ENCODE measurements at places on chromosomes 5 and 9.

- no peaks in the 10 kb centered on the region for H3K36me3 ChIP-seq
- no peak overlapping the region for H3K4me3 ChIP-seq
- DNase-seq: no peak
- peaks cover under 1% of the 10 kb centered on the region for H3K27me3 ChIP-seq
- H3K27ac ChIP-seq: no peak overlapping the region
Observed at GRCh38 chr9:73357607-73358006, 205.9 kb downstream of the ANXA1 start.

- peaks cover 48% of the 10 kb centered on the region for H3K27me3 ChIP-seq
- no peak overlapping the region for H3K4me3 ChIP-seq
- H3K4me1 ChIP-seq: peaks cover 5% of the 10 kb centered on the region
- no peak overlapping the region for H3K27ac ChIP-seq
- no peak for DNase-seq
Observed at GRCh38 chr9:111604054-111604615, 4.7 kb upstream of the PTGR1 start.

- H3K4me1 ChIP-seq: no peaks in the 10 kb centered on the region
- peaks cover 6% of the 10 kb centered on the region for H3K27me3 ChIP-seq
- no peak for DNase-seq
- no peak overlapping the region for H3K4me3 ChIP-seq
- H3K27ac ChIP-seq: no peak overlapping the region
Observed at GRCh38 chr9:109826559-109826958, 46.6 kb downstream of the PALM2AKAP2 start.

GRCh38 chr5:169978714-169979113 lies 1.6 kb downstream of the INSYN2B start:
- H3K27me3 ChIP-seq: no peaks in the 10 kb centered on the region
- no peak overlapping the region for H3K4me3 ChIP-seq
- peaks cover 5% of the 10 kb centered on the region for H3K4me1 ChIP-seq
- DNase-seq: no peak
- peaks cover 18% of the 10 kb centered on the region for H3K36me3 ChIP-seq

- no peaks in the 10 kb centered on the region for H3K36me3 ChIP-seq
- H3K4me3 ChIP-seq: no peak overlapping the region
- no peak for DNase-seq
- no peak overlapping the region for H3K27ac ChIP-seq
- H3K4me1 ChIP-seq: peaks cover 2% of the 10 kb centered on the region
Observed at GRCh38 chr5:66134407-66134861, 9.7 kb upstream of the SREK1 start.

- H3K27ac ChIP-seq: no peak overlapping the region
- H3K4me1 ChIP-seq: peaks cover 21% of the 10 kb centered on the region
- H3K36me3 ChIP-seq: peaks cover 8% of the 10 kb centered on the region
- H3K4me3 ChIP-seq: no peak overlapping the region
Observed at GRCh38 chr5:158820891-158821290, 278.8 kb downstream of the EBF1 start.

- no peak overlapping the region for H3K4me3 ChIP-seq
- no peak for DNase-seq
Observed at GRCh38 chr5:173832386-173832785, 55.8 kb upstream of the CPEB4 start.

DNA sequence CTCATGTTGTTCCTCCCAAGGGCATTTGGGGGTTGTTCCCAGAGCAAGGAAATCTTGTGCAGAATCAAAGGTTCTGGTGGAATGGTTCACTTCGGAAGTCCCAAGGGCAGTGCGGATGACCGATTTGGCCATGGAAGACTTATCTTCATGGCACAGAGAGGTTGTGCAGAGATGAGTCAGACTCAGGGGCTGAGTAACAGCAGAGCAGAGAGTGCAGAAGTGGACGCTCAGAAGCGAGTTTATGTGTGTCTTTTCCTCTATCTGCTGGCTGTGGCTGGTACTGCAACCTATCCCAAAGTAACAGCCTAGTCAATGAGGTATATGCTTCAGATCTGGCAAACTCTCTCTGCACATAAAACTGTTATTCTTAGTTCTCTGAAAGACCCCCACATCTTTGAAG lies 118.1 kb downstream of the DPYSL3 start:
- no peaks in the 10 kb centered on the region for H3K4me1 ChIP-seq
- no peak for DNase-seq
- H3K36me3 ChIP-seq: no peaks in the 10 kb centered on the region
- no peak overlapping the region for H3K27ac ChIP-seq

DNA sequence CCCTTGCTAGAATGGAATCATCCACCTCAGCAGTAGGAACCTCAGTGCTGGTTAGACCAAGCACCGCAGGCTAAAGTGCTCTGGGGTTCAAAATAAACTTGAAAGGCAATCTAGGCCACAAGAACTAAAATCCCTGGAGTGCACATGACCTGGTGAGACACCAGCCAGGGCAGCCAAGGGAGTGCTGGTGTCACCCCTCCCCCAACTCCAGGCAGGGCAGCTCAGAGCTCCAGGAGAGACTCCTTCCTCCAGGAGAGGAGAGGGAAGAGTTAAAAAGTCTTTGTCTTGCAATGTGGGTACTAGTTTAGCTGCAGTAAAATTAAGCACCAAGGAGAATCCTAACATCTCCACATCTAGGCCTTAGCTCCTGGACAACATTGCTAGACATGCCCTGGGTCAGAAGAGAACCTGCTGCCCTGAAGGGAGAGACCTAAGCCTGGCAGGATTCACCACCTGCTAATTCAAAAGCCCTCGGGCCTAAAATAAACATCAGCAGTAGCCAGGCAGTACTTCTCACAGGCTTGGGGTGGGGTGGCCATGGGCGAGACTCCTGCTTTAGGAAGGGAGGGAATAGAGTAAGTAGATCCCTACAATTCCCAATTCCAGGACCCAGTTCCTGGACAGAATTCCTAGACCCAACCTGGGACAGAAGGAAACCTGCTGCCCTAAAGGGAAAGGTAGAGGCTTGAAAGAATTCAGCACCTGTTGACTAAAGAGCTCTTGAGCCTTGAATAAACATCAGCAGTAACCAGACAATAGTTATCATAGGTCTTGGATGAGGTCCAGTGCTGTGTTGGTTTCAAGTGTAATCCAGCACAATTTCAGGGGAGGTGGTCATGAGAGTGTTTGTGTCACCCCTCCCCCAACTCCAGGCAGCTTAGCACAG lies 25.8 kb downstream of the UGT3A2 start:
- no peaks in the 10 kb centered on the region for H3K36me3 ChIP-seq
- H3K4me1 ChIP-seq: no peaks in the 10 kb centered on the region
- no peak for DNase-seq
- H3K27me3 ChIP-seq: peaks cover 15% of the 10 kb centered on the region

- DNase-seq: no peak
- no peak overlapping the region for H3K4me3 ChIP-seq
- H3K27me3 ChIP-seq: no peaks in the 10 kb centered on the region
- peaks cover 7% of the 10 kb centered on the region for H3K4me1 ChIP-seq
- H3K36me3 ChIP-seq: peaks cover 15% of the 10 kb centered on the region
- H3K27ac ChIP-seq: no peak overlapping the region
Observed at GRCh38 chr5:16528382-16529110, 62.9 kb upstream of the ZNF622 start.

DNA sequence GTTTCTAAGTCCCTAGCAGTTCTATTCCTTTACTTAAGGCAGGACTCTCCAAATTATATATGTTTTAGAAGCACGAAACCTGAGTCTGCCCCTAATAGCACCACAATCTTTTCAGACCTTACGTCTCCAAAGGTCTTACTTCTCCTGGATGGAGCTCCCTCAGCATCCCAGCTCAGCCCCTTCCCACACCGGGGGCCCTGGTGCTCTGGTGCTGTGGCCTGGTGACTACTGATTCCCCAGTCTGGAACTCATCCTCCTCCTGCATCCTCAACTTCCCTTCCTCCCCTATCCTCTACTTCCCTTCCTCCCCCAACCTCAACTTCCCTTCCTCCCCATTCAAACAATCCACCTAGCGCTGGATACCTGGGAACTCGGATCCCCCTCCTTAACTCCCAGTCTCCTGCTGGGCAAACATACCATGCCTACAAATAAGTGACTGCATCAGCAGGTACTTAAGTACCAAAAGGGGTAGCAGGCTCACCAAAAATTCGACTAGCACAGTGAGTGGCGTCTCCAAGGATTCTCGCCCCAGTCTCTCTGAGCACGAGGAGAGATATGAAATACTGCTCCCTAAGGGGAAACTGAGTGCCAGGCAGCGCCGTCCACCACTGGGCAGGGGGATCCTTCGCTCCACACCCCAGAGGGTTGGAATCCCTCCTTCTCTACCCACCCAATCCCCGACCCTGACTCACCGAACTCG lies 831 bp downstream of the IGFBPL1 start:
- H3K4me1 ChIP-seq: no peaks in the 10 kb centered on the region
- peak overlapping the region; percentile 16 for H3K4me3 ChIP-seq
- H3K27ac ChIP-seq: no peak overlapping the region
- no peaks in the 10 kb centered on the region for H3K36me3 ChIP-seq
- no peak for DNase-seq

GRCh38 chr9:134130503-134131375 lies 5.1 kb upstream of the WDR5 start:
- H3K27ac ChIP-seq: no peak overlapping the region
- no peak overlapping the region for H3K4me3 ChIP-seq
- H3K36me3 ChIP-seq: no peaks in the 10 kb centered on the region
- peaks cover 8% of the 10 kb centered on the region for H3K4me1 ChIP-seq
- H3K27me3 ChIP-seq: no peaks in the 10 kb centered on the region

DNA sequence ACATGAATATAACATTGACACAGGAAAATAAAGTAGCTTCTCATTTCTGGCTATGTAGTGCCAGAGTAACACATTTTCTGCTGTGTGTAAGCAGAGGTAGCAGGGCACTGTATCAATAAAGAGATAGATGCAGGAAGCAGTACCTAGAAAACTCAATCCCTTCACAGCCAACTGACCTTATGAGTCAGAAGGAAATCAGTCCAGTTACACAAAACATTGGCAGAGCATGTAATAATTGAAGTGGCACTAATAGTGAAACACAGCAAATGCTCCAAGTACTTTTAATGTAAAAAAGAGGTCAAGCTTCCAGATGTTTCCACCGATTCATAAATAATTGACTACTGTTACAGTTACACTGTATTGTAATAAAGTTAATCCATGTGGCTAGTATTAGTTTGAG lies 706.6 kb downstream of the EFNA5 start:
- no peak overlapping the region for H3K27ac ChIP-seq
- no peaks in the 10 kb centered on the region for H3K27me3 ChIP-seq
- DNase-seq: no peak

- H3K36me3 ChIP-seq: peaks cover 32% of the 10 kb centered on the region
- peaks cover 17% of the 10 kb centered on the region for H3K4me1 ChIP-seq
- peak overlapping the region; percentile 35 for H3K4me3 ChIP-seq
- peak overlapping the region; percentile 21 for H3K27ac ChIP-seq
- H3K27me3 ChIP-seq: no peaks in the 10 kb centered on the region
Observed at GRCh38 chr5:151202381-151203139, 21.3 kb downstream of the CCDC69 start.

- H3K27me3 ChIP-seq: peaks cover 11% of the 10 kb centered on the region
- no peak overlapping the region for H3K27ac ChIP-seq
- H3K36me3 ChIP-seq: no peaks in the 10 kb centered on the region
- DNase-seq: no peak
- no peak overlapping the region for H3K4me3 ChIP-seq
Observed at GRCh38 chr5:129857116-129857515, 47.1 kb upstream of the CHSY3 start.

DNA sequence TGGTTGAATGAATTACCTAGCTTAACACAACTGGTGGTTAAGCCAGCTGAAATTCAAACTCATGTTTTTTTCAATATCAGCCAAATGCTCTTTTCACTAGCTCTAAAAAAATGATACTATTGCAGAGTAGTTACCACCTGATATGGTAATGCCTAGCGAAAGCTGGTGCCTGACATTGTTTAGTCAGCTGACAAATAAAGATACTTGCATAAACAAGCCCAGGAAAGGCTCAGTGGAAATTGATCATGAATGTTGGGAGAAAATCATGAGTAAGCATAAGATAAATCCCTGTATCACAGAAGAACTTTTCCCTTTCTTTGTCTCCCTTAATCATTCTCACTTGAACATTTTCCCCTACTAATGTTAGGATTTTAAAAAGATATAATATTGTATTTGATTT lies 54.6 kb downstream of the FGF10 start:
- no peaks in the 10 kb centered on the region for H3K4me1 ChIP-seq
- no peak for DNase-seq
- no peaks in the 10 kb centered on the region for H3K27me3 ChIP-seq
- H3K4me3 ChIP-seq: no peak overlapping the region
- H3K36me3 ChIP-seq: no peaks in the 10 kb centered on the region

- no peak overlapping the region for H3K4me3 ChIP-seq
- no peaks in the 10 kb centered on the region for H3K36me3 ChIP-seq
- no peaks in the 10 kb centered on the region for H3K4me1 ChIP-seq
- H3K27ac ChIP-seq: no peak overlapping the region
Observed at GRCh38 chr9:126126807-126127206, 199.8 kb upstream of the MVB12B start.

- H3K4me1 ChIP-seq: peaks cover 34% of the 10 kb centered on the region
- H3K27ac ChIP-seq: peak overlapping the region; percentile 93
- peaks cover 23% of the 10 kb centered on the region for H3K36me3 ChIP-seq
- peak overlapping the region; percentile 74 for H3K4me3 ChIP-seq
- no peaks in the 10 kb centered on the region for H3K27me3 ChIP-seq
- DNase-seq: no peak
Observed at GRCh38 chr5:140568443-140569063, 3.9 kb downstream of the SLC35A4 start.

- H3K27ac ChIP-seq: no peak overlapping the region
- peaks cover 3% of the 10 kb centered on the region for H3K27me3 ChIP-seq
- no peak for DNase-seq
- H3K4me3 ChIP-seq: no peak overlapping the region
Observed at GRCh38 chr9:108634204-108634603, 221.6 kb downstream of the ACTL7B start.

GRCh38 chr5:82991678-82992323 lies 85.4 kb downstream of the TMEM167A start:
- H3K4me3 ChIP-seq: no peak overlapping the region
- DNase-seq: no peak
- H3K27ac ChIP-seq: no peak overlapping the region
- peaks cover 4% of the 10 kb centered on the region for H3K27me3 ChIP-seq
- H3K4me1 ChIP-seq: peaks cover 1% of the 10 kb centered on the region
- H3K36me3 ChIP-seq: peaks cover 1% of the 10 kb centered on the region

DNA sequence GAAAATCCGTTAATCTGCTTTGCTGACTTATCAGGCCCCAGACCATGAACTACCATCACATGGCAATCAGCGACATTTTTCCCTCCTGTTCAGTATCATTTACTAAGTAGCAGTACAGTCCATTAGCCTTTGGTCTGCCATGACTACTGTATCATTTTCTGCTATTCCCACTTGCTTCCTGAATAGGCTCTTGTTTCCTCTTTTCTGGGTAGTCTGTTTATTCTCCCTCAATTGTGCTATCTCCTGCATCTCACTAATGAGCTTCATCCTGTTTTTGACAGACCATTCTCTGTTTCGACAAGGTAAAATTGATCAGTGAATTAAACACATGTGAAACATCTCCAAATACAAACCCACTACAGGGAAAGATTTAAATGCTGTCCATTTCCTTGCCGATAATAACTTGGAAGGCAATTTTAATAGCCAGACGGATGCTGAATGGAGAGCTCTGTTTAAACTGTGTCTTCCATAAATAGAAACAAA lies 263.5 kb upstream of the ANKRD55 start:
- peaks cover 4% of the 10 kb centered on the region for H3K27me3 ChIP-seq
- no peak overlapping the region for H3K4me3 ChIP-seq
- H3K36me3 ChIP-seq: peaks cover 1% of the 10 kb centered on the region

- DNase-seq: peak; percentile 89
- peaks cover 31% of the 10 kb centered on the region for H3K4me1 ChIP-seq
- peaks cover 8% of the 10 kb centered on the region for H3K36me3 ChIP-seq
Observed at GRCh38 chr9:112332977-112333638, at the start of gene PTBP3. PTBP3 (minus strand) TSS chr9:112333619; CDS start chr9:112297865, 35,754 bp downstream.

All from activated naive CD8-positive, alpha-beta T cell treated with anti-CD3 and anti-CD28 coated beads, Interleukin-2, amount 10 ng/mL, durations not matched to agents 7 days and 5 days (primary cell).